ENCODE measurements at places on chromosomes 2 and 18.

- no peak for DNase-seq
These were observed 45.9 kb downstream of the TMEM237 start for GRCh38 chr2:201597397-201597796.

DNA sequence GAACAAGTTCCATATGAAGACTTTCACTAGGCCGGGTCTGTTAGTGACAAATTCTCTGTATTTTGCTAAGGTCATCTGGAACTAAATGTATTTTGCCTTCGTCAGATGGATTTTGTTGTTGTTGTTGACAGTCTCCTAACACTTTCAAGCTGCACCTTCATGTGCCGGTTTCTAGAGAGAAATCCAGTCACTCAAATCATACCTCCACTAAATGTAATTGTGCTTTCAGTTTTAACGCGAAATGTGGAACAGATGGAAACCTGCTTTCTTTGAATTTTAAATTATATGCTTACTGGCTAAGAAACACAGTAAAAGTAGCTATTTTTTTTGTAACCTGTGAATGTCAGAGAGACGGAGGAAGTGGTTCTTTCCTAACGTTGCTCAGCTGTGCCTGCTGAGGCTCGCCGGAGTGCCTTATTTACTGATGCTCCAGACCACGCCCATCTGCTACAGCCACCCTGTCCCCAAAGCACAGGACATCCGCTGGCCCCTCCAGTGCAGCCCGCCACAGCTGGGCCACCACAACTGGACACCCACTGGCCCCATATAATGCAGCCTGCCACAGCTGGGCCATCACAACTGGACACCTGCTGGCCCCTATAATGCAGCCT lies 134.7 kb downstream of the PXDN start:
- no peak for DNase-seq

DNA sequence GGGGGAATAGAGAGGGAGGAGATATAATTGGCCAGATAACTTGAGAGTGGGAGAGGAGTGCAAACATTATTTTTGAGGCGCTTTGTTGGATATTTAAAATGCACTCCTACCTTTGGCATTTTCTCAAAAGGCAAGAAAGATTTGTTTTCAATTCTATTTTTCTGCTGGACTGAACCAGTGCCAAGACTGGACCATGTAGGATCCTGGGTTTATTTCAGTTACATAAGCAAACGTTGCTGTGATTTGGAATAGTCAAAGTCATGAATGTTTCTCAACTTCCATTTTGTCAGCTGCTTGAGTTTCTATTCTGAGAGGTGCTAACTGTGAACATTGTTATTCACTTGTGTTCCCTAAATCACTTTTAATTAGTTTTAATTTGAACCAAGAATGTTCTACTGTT lies 8.9 kb upstream of the CHRNA1 start:
- no peak for DNase-seq

DNA sequence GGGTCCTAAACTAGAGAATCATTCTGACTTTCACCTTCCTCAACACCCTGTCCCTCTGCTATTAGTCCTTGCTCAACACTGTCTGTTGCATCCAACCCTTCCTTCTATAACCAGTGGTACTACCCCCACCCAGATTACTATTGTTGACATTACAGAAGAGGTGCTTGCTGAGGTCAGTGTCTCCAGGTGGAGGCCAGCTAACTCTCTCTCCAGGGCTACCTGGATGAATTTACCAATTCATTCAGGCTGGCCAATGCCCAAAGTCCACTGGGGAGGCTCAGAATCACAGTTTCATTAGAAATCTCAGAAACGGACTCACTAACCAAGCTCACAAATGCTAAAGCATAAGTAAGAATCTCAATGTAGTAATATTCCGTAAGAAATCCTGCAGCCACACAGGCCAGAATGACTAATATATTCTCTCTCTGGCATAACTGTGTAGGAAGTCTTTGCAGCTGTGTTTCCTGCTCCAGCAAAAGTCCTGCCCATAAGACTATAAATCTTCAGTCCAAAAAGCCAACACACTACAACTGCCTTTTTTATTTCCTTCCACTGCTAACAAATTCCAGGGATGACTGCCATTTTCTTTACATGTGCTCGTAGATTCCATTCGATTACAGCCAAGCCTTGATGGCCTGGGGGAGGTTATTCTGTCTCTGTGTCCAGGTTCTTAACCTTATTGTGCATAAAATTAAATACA lies 10.0 kb upstream of the TTR start:
- DNase-seq = peak; percentile 58

- no peak for DNase-seq
These were observed at the start of gene SCN2A for GRCh38 chr2:165239230-165239629. TSS of gene SCN2A (plus strand) at chr2:165239414. CDS start at chr2:165295824, 56,410 bp downstream.

GRCh38 chr2:225207471-225207870 lies 165.2 kb upstream of the DOCK10 start:
- no peak for DNase-seq

DNA sequence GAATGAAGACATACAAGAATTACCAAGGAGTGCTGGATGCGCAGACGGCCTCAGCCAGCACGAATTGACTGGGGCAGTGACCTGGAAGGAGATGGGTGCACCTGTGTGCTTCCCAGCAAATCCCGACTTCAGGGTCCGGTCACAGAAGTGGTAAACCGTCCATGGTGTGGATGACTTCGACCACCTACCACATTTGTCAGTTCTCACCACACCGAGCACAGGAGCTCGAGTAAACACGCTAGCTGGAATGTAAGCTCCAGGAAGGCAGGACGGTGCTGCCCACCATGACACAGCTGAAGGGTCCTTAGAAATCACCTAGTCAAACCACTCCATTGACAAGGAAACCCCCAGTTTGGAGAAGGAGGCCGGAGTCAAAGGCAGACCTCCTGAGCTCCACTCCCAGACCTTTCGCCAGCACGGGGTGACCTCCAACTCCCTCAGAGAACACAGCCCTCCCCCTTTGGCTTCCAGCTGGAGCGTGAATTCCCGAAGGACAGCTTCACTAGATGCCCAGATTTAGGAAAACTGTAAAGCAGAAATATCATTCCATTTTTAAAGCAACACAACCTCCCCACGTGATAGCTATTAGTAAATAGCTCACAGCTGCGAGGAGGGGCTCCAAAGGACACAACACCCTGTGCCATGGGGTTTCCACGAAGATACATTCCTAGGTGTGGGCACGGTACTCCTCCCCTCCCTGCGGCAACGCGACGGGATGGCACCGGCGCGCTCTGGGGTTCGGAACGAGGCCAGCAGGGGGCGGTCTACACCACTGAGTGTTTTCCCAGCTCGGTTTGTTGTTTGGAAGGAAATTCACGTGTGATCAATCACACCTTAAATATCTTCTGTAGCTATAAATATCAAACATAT lies 34.1 kb upstream of the GNAL start:
- no peak for DNase-seq

DNA sequence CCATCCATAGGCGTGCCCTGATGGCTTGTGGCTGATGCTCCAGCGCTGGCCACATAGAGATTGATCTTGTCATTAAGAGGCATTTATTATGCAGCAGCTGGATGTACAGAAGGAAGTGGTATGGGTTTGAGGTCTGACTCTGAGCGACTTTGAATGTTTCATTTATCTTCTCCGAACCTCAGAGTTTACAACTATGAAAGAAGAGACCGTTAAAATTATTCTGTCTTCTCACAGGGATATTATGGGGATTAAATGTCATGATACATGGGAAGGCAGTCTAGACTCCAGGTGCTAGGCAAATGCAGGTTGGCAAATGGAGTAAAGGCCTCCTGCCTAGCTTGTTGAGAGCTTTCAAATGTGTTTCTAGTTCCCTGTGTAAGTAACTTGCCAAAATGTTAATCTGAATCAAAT lies 30.3 kb downstream of the MOGAT1 start:
- DNase-seq = no peak

DNA sequence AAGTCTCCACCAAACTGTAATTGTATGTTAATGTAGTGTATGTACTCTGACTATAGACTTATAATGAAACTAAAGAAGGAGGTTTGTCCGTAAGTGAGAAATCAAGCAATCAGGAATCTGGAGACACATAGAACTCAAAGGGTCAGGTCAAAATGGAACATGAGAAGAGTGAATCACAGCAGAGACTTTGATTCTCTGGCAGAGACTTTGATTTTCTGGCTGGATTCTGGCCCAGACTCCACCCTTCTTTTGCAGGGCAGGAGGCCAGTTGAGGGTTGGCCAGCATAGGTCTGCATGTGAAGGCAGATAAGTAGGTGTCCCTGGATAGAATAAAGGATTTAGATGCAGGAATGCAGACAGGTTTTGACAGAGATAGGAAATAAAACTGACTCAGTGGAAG lies 11.0 kb upstream of the NCKAP5 start:
- no peak for DNase-seq

DNA sequence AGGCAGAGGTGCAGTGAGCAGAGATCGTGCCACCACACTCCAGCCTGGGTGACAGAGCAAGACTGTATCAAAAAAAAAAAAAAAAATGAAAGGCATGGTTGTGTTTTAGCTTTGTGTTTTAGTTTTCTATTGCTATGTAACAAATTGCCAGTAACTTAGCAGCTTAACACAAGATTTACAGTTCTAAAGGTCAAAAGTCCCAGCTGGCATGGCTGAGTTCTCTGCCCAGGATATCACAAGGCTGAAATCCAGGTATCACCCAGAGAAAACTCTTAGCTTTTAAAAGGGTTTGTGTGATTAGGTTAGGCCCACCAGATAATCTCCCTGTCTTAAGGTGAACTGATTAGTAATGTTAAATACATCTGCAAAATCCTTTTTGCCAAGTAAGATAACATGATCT lies 107.7 kb upstream of the YPEL5 start:
- DNase-seq = no peak

GRCh38 chr2:10535703-10536102 lies 87.6 kb upstream of the ODC1 start:
- DNase-seq = no peak

- no peak for DNase-seq
These were observed 163.7 kb downstream of the SOCS6 start for GRCh38 chr18:70452501-70452900.

GRCh38 chr18:3264362-3264761 lies 2.4 kb downstream of the MYL12B start:
- no peak for DNase-seq

DNA sequence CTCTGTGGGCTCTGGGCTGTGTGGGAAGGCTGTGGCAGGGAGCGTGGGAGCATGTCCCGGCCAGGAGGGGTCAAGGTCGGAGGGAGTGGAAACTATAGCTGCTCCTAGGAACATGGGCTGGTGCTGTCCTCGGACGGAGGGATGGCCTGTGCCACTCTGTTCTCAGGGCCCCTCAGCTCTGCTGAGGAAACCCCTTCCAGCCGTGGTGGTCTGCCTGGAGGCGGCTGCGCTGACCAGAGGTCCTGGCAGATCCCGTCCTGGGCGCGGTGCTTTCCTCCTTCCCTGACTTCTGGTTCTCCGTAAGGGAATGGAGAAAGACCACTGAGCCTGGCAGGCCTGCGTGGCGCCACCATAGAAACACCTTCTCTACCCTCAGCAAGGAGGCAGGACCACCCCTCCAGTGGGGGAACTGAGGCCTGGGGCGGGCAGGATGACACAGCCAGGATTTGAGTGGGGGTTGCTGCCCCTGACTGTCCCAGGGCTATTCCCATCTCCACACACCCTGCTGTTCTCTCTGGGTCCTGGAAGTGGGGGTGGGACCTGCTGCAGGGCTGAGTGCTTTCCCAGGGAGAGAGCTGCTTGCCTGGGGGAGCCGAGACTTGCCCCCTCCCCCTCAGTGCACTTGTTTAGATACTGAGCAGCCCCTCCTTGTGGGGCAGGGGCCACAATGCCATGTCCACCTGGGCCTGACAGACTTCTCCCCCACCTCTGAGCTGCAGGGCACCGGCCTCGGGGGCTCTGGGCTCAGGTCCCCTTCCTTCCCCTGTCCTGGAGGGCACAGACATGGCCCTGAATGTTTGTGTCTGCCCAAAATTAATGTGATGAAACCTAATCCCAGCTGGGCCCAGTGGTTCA lies 301.0 kb upstream of the HS6ST1 start:
- no peak for DNase-seq

DNA sequence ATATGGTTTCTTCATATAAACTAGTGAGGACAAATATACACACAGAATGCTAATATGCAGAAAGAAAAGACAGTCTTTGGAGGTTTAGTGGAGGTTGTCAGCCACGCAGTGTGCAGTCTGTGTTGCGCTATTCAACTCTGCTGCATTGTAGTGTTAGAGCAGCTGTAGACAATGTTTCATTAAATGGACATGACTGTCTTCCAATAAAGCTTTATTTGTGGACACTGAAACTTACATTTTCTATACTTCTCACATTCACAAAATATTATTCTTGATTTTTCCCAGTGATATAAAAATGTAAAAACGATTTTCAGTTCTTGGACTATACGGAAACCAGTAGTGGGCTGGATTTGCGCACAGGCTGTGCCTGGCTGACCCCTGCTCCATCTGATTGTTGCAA lies 13.3 kb downstream of the TTC27 start:
- no peak for DNase-seq

- no peak for DNase-seq
These were observed 650.8 kb downstream of the DCDC2C start for GRCh38 chr2:4354164-4354563.

DNA sequence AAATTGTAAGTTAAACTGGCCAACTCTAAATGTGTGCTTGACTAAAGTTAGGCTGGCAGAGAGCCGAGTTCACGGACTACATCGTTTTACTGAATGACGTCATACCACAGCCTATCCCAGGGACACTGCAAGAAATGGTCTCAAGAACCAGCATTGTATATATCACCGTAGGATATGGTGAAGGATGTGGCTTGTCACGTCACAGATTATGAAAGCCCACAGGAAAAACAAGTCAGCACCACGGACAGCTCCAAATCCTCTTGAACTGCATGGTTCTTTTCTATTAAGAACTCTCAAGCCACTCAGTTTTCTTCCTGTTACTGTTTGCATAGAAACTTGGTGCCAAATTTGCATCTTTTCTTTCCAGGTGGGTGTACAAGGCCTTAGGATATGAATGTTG lies 85.1 kb upstream of the ACAA2 start:
- DNase-seq = peak; percentile 22

DNA sequence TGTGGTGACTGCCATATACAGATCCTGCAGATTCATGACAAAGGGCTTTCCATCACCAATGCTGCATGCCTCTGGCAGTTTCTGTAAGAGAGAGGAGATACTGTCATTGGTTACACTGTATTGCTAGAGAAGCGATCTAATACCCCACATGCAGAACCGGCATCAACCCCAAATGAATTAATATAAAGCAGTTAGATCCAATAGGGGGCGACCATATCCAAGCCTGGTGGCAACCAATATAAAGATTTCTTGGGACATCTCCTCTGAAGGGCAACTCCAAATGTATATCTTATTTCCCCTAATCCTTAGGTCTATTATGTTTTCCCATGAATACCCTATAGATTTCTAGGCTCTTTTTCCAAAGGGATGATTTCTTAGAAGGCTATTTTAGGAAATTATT lies 17.4 kb upstream of the IHH start:
- DNase-seq = no peak

- peak; percentile 100 for DNase-seq
These were observed 4.6 kb upstream of the ARID5A start for GRCh38 chr2:96531872-96532505.
